ENCODE measurements at places on chromosomes 12 and 14.

GRCh38 chr12:5520037-5520436 is 88.1 kb downstream of the NTF3 start:
- no peak for DNase-seq

- no peak for DNase-seq
Observed at GRCh38 chr14:78968265-78968664, 798.1 kb downstream of the NRXN3 start.

DNA sequence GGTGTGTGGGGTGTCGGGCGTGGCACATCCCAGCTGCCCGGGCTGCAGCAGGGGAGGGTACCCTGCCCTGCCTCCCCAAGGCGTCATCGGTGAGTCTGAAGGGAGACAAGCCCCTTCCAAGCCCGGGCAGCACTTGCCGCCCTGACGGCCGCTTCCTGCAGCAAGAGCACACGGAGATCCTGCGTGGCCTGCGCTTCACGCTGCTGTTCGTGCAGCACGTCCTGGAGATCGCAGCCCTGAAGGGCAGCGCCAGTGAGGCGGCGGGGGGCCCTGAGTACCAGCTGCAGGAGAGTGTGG is 10.1 kb upstream of the PUS1 start:
- DNase-seq: no peak

GRCh38 chr12:66048218-66048834 is 82.2 kb downstream of the LLPH start:
- DNase-seq: no peak

GRCh38 chr12:22169376-22169775 is 123.4 kb downstream of the CMAS start:
- DNase-seq: no peak

- peak; percentile 76 for DNase-seq
Observed at GRCh38 chr12:127393896-127394295, 873.1 kb upstream of the TMEM132C start.

DNA sequence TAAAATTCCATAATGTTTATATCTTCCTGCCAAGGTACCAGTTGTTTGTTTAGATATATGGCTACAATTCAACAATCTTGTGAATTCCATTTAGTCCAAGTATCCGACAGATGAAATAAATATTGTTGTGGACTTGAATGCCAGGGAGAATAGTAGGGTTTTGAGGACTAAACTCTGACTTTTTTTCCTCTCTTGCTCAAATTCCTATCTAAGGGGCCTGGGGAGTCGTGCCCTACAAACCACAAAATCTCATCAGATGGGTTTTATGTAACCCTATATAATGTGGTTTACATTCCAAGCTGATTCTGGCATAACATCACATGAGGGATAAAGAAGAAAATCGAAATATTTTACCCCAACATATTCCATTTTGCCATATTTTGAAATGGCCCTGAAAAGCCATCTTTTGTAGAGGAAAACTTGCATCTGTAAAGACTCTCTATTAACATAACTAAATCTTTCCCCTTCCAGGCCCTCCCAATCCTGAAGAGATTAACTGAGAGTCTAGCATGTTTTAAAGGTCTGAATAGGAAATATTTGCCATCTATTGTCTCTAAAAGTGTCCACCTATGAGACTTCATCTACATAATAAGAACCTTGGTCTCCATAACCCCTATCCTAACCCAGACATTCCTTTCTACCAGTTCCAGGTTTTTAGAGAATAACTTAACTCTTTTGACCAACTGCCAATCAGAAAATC is 184.7 kb upstream of the KITLG start:
- DNase-seq: peak; percentile 14

DNA sequence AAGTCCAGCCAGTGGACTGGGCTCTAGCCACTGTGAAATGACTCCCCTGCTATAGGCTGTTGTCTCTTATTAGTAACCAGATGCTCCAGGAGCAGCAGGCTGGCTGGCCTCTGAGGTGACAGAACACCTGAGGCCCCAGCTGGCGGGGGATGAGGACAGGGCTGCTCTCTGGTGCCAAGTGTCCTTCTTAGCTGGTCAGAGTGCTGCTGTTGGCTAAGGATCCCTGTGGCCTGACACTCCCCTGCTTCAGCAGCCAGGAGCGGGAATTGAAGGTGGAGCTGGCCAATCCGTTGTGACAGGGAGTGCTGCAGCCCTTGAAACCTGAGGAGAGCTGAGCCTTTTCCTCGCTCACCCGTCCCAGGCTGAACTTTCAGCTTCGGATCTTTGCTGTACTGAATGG is 30.7 kb downstream of the TMEM229B start:
- DNase-seq: no peak

GRCh38 chr12:90991952-90992465 is 12.8 kb downstream of the EPYC start:
- no peak for DNase-seq

- DNase-seq: no peak
Observed at GRCh38 chr12:104662908-104663307, 206.2 kb downstream of the CHST11 start.

GRCh38 chr12:49336645-49337584 is at the start of gene C1QL4:
Gene C1QL4 (minus strand): TSS chr12:49337188. CDS start chr12:49336477, 711 bp downstream.
- DNase-seq: peak; percentile 61

DNA sequence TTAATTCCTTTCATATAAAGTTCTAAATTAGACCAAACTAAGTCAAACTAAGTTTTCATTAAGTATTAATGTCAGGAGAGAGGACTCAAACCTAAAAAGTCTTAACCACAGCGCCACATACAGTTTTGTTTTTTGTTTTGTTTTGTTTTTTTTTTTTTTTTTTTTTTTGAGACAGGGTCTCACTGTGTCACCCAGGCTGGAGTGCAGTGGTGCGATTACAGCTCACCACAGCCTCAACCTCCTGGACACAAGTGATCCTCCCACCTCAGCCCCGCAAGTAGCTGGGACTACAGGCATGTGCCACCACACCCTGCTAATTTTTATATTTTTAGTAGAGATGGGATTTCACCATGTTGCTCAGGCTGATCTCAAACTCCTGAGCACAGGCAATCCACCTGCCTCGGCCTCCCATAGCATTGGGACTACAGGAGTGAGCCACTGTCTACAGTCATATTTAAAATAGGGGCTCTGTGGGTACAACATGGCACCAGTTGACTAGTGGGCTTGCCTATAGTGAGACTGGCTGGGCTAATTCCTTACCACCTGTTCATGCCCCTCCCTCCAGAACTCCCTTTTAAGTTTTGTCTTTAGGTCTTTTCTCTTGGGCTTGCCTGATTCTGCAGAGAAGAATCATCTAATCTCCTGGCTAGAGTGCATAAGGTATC is 110.2 kb downstream of the PPP2R5E start:
- DNase-seq: no peak

DNA sequence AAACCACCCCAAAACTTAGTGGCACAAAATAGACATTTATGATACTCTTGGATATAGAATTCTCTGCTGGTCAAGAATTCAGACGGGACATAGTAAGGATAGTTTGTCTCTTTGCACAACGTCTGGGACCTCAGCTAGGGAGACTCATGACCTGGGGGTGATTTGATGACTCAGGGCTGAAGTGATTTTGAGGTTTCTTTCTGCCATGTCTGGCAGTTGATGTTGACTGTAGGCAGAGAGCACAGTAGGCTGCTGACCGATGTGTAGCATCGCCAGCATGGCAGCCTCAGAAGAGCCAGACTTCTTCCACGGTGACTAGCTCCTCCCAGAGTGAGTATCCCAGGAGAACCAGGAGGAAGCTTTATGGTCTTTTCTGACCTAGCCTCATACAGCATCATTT is 88.9 kb upstream of the FRMD6 start:
- DNase-seq: no peak

DNA sequence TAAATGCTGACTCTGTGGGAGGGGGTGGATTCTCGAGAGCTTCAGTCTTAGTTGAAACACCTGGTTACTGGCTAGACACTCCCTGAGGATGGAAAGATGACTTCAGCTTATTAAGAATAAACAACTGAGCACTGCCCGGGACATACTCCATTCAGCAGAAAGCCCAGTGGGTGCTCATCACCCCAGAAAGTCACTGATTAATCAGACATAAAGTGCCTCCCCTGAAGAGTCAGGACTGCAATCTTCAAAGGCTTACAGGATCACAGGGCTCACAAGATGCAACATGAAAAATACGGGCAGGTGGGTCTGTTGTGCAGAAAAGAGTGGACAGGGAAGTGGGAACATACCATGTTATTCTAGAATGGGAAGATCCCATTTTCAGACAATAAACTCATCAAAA is 207.0 kb downstream of the CALM1 start:
- DNase-seq: no peak

DNA sequence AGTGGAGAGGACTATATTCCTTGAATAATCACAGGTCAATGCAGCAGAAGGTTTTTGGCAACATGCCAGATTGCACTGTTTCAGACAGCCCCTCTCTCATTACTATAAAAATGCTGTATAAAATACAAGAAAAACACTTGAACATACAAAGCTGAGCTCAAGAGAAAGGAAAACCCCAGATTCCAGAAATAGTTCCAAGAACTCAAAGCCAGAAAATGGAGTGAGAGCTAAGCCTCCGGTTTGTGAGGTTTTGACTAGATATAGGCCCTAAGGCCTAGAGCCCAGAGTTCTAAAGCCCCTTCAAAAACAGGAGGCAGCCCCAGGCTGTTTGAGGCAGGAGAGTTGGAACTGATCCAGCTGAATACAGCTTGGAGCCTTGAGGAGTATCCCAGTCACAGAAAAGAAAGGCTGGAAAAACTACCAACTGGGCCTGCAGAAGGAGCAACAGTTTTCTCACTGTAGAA is 29.4 kb upstream of the ACTN1 start:
- peak; percentile 62 for DNase-seq

DNA sequence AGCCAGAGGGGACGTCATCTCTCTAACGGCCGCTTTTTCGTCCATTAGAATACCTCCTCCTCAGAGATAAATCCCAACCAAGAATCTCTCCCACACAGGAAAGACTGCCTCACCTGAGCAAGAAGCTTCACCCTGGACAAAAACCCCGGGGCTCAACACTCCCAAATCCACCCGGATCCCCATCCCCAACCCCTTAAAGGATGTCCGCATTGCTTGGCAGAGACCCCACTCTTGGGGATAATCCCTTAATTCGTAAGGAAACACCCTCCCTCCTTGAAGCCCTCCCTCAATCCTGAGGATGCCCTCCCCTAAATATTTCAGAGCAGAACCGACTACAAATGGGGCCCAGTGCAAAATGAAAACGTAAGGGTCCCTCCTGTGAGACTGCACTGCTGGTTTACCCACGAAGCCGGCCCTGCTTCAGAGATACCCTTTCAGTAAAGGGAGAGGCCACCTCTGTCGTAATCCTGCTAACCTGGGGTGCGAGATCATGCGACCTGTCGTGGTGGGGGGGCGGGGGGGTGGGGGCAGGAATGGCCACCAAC is 655 bp upstream of the DYNLL1 start:
- no peak for DNase-seq

DNA sequence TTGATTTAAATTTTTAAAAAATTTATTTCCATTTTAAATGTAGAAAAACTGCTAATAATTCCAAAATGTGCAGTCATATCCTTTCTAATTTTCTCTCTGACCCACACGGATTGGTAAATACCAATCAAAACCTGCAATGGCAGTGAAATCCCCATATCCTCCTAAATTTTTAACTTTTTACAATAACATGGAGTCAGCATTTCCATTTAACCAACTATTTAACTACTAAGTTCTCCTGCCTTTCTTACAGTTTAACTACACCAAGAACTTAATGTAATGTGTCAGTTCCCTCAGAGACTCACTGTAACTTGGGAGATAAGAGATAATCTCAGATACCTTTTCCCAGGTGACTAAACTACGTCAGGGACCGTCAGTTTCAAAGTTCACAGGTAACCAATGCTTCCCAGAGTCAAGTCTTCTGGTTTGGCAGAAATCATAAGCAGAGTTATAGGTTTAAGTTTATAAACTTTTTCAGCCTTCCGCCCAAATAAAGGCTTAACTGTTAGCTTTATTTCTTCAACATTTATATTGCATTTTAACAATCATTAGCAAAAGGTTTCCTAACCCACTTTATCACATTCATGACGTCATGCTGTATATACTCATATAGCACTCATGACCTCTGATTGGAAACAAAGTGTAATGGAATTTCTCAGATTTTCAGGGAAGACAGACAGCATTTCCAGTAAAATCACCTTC is 7.6 kb downstream of the KRAS start:
- DNase-seq: peak; percentile 31

- DNase-seq: no peak
Observed at GRCh38 chr12:68957273-68957672, 24.3 kb upstream of the CPM start.

GRCh38 chr14:90397425-90398314 is 841 bp downstream of the CALM1 start:
- peak; percentile 46 for DNase-seq

- DNase-seq: peak; percentile 13
Observed at GRCh38 chr14:67357969-67358354, 1.6 kb downstream of the ATP6V1D start.

DNA sequence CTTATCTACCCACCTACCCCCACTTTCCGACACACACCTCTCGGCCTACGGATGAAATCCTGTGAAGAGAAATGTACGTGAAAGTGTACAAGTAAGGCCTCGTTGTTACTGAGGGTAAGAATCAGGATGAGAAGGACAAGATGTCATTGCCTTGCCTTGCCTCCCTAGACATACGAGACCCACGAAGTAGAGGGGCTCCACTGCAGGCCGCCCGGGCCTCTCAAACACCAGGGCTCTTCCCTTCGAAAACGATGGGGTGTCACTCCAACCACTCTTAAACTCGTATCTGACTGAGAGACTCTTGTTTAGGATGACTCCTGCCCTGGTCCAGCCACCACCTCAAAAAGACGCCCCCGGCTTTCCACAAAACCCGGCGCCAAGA is 498 bp downstream of the RACGAP1 start:
- DNase-seq: no peak

GRCh38 chr12:76694369-76694768 is 69.5 kb upstream of the ZDHHC17 start:
- DNase-seq: no peak

DNA sequence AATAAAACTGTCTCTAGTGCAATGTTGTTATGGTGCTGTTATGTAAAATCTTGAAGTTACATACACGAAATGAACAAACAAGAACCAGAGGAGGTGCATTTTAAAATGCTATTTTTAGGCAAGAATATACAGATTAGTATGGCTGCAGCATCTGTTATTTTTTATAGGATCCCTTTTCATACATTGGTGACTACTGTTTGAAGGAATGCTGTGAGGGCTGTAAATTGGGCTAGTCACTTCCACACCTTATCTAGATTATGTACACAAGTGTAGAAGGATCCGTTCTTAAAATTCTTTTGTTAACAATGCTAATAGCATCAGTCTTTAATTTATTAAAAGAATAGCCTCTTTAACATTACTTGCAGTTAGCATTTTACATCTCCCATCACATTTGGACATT is 284.3 kb upstream of the MDGA2 start:
- DNase-seq: no peak

DNA sequence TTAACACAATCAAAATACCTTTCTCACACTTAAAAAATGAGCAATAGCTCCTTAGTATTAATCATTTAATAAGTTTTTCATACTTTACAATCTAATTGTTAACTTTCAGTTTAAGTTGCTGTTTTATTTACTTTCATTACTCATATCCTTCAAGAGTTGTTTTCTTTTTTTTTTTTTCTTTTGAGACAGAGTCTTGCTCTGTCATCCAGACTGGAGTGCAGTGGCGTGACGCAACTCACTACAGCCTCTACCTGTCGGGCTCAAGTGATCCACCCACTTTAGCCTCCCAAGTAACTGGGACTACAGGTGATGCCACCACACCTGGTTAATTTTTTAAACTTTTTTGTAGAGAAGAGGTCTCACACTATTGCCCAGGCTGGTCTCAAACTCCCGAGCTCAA is 16.1 kb downstream of the ZBTB1 start:
- no peak for DNase-seq
